ENCODE measurements at places on chromosomes 16 and 17. TPM values are rescaled to one million over a fixed set of nuclear protein-coding genes. Genes with fewer than 3 reads are reported as not detected.

Gene SLFN14
- total RNA-seq: not detected

Gene OR1A1
- not detected for total RNA-seq

Gene LITAFD
- total RNA-seq: not detected

Gene MYH8
- not detected for total RNA-seq

Gene TPSAB1
- not detected for total RNA-seq

Gene C16orf54
- not detected for total RNA-seq

Gene C16orf46
- 1.1 TPM for total RNA-seq

Gene CNP
- 48.5 TPM for total RNA-seq

Gene CHST5
- total RNA-seq: 0.20 TPM

Gene AOC3
- 0.20 TPM for total RNA-seq

Gene GPRC5B
- total RNA-seq: 0.20 TPM

Gene ZFHX3
- total RNA-seq: 5.1 TPM

Gene CD300E
- not detected for total RNA-seq

Measured in subcutaneous preadipocyte (primary cell).